ENCODE measurements at places on chromosomes 3 and 15. TPM values are rescaled to one million over a fixed set of nuclear protein-coding genes. Genes with fewer than 3 reads are reported as not detected.
A peak's percentile ranks its signal among the peaks of the same experiment; 100 is the strongest.

DNA sequence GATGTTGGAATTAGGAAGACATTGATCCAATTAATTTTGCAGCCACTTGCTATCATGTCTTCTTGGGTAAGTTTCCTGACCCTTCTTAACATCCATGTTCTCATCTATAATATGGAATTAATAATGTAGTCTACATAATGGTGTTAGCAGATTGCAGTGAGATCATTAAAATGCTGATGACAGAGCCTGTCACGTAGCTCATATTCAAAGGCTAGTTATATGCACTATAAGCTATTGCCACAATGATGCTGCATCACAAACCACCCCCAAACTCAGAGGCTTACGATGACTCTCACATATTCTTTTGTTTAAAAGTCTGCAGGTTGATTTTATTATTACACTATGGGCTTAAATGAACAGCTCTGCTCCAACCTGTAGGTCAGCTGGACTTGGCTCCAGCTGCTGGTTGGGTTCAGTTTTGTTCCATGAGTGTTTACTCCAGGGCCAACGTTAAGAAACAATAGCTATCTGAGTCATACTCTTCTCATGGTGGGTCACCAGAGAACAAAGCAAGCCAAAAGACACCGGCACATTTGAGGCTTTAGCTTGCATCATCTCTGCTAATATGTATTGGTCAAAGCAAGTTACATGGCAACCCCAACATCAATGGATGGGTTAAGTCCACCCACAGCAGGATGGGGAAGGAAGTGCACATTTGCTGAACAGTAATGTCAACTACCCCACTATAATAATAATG lies 250.0 kb upstream of the SLCO3A1 start:
- DNase-seq = no peak

DNA sequence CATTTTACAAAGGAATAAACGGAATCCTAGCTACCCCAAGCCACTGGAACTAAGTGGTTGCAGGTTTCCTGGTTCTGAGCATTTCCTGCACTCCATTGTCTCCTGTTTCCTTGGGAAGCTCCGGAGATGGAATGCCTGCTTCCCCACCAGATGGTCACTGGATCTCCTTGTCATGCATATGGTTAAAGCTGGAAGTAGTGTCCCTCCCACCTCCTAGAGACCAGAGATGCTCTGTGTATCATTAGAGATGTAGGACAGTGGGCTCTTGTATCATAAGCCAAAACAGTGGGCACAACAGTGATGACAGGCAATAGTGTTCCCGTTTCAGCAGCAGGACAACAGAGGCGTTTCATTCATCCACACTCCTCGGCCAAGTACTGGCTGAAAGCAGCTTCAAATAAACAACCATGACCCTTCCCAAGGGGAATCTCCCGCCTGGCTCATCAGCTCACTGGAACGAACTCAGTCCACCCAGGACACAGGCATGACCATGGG lies 136.2 kb upstream of the EIF1B start:
- DNase-seq = no peak

GRCh38 chr3:79467721-79468120 lies 300.1 kb downstream of the ROBO1 start:
- no peak for DNase-seq

GRCh38 chr3:8239718-8240695 lies 261.6 kb upstream of the LMCD1 start:
- peak; percentile 29 for DNase-seq

- DNase-seq = no peak
Measured at GRCh38 chr3:167880183-167880582, 144.7 kb downstream of the SERPINI1 start.

WDR93 gene
- not detected for total RNA-seq

SH2D7 gene
- total RNA-seq = not detected

STAC gene
- total RNA-seq = not detected
